ENCODE measurements at places on chromosomes 5 and 9.

DNA sequence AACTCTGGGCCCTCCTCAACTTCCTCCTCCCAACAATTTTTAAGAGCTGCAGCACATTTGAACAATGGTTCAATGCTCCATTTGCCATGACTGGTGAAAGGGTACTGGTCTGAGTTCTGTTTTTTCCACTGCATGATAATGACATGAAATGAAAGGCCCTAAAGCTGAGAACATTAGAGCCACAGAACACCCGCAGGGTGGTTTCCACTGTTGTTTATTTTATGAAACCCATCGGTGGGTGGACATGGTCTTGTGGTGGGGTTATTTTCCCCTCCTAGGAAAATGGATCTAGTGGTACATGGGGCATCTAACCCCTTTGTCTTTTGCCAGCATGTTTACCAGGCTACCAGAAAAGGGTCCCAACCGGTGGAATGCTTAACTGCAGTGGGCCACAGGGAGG, 71.8 kb downstream of the SMARCA2 start:
- DNase-seq: no peak

GRCh38 chr5:39231705-39232525, 12.6 kb upstream of the FYB1 start:
- DNase-seq: no peak

GRCh38 chr9:129550199-129550839, 70.6 kb downstream of the C9orf50 start:
- no peak for DNase-seq

DNA sequence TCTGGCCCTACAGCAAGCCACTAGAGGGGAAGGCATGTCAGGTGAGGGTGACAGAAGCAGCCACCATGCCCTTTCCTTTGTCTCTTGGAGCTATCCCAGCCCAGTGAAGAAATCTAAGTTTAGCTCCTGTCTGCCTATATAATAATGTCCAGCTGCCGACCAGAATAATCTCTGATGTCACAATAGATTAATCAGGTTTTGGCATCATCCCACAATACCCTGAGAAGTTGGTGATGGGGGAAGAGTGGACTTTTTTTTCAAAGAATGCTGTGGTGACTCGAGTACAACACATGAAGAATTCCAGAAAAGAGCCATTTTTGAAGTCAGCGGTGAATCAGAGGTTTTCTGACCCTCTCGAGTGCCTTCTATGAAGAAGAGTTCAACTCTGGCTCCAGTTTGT, 1.7 kb upstream of the TSLP start:
- no peak for DNase-seq

DNA sequence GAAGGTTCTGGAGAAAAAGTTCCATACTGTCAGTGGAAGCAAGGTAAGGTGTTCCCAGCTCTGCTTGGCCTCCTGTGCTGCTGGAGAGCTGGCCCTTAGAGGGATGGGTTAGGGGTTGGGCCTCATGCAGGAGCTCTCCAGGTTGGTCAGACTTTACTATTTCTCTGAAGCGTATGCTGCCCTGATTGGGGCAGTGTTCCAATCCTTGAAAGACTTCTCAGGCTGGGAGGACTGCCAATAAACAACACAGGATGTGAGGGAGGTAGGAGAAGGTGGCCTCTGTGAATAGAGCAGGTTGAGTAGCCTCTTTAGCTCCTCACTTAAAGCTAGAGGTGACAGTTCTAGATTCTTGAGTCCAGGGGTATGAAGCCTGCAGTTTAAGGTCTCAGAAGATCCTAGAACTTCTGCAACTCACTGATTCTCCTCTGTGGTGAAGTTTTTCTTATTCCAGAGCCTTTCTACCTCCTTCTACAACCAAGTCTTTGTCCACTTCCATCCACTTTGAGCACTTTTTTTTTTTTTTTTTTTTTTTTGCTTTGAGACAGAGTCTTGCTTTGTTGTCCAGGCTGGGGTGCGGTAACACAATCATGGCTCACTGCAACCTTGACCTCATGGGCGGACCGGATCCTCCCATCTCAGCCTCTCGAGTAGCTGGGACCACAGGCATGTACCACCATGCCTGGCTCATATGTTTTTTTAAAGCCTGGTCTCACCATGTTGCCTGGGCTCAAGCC, 3.0 kb downstream of the HNRNPAB start:
- no peak for DNase-seq

- peak; percentile 5 for DNase-seq
These were observed 1.5 kb downstream of the GAS1 start for GRCh38 chr9:86945728-86946200.

DNA sequence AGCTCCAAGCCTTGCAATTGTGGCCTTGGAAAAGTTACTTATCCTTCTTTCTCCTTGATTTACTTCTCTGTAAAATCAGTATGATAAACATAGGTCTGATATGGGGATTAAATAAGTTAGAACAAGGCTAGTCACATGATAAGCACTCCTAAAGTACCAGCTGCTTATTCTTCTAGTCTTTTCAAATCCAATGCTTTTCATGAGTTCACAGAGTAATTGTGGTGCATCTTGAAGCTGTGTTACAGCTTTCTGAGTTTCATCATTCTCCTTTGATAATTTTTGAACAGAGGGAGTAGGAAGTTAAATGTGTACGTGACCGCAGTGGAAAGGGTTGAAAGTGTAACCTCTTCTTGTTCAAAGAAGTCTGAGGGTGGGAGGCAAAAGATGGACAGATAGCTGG, 38.8 kb upstream of the CCDC112 start:
- DNase-seq: no peak

GRCh38 chr9:127216888-127217217, 47.7 kb upstream of the GARNL3 start:
- DNase-seq: no peak

DNA sequence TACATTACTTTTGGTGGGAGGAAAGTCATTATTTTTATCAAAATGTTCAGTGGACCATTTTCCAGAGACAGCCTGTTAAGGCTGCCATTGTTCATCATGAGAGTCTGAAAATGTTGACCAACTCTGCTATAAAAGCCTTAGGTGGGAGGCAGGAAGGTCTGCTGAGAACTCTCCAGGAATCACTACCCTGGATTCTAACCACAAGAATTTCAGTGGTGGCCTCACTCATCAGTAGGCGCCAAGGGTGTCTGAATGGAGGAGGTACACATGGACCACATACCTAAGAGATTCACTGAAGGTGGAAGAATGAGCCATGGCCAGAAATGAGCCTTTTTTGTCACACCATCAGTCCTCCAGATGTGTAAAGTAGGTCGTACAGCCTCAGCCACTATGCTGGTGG, 21.0 kb upstream of the TLX3 start:
- DNase-seq: no peak

- no peak for DNase-seq
These were observed 50.4 kb upstream of the PRR16 start for GRCh38 chr5:120413686-120414085.

DNA sequence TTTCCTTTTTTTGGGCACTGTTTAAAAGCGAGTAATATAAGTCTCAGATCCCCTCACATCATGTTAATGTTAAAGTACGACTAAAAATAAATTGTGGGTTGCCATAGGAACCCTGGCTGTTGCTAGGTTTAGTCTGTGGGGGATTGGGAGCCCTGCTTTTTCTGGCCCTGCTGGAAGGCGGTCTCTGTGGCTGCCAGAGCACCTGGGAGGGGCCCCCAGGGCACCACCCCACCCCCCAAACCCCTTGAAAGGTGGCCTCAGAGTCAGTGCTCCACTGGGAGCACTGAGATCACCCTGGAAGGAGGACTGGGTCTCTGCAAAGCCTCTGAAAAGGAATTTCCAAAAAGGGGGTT, 66.2 kb upstream of the NEURL1B start:
- DNase-seq: no peak

- DNase-seq: no peak
These were observed 933 bp downstream of the NEK6 start for GRCh38 chr9:124258607-124259157.

DNA sequence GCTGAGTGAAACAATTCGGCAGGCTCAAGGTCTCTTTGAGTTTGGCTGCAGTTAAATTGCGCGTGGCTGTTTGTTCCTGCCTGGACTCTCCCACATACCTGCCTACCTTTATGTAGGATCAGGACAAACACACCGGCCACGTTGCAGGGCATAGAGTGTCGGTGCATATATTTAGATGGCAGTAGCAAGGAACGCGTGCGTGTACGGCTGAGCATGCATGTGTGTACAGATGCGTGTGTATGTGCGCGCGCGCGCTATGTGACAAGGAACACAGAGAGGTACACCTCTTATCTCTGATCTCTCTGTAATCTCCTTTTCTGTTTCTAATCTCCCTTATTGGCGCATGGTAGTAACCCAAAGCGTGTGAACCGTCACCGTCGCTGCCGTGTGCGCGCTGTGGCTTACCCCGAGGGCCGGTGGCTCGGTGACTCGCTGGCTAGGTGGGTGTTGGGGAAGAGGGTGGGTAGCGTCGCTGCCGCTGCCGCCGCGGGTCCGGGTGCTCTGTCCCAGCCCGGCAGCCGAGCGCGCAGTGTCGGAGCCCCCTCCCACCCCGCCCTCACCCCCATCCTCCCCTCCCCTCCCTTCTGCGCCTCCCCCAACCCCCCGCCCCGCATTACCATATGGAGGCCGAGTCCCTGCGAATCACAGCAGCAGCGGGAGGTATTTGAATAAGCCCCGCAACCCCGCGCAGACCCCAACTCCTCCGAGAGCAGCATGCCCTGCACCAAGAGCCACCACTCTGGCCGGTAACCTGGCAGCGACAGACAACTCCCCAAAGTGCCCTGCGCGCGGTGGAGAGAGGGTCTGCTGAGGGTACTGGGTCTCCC, 204.8 kb downstream of the MEF2C start:
- DNase-seq: no peak

DNA sequence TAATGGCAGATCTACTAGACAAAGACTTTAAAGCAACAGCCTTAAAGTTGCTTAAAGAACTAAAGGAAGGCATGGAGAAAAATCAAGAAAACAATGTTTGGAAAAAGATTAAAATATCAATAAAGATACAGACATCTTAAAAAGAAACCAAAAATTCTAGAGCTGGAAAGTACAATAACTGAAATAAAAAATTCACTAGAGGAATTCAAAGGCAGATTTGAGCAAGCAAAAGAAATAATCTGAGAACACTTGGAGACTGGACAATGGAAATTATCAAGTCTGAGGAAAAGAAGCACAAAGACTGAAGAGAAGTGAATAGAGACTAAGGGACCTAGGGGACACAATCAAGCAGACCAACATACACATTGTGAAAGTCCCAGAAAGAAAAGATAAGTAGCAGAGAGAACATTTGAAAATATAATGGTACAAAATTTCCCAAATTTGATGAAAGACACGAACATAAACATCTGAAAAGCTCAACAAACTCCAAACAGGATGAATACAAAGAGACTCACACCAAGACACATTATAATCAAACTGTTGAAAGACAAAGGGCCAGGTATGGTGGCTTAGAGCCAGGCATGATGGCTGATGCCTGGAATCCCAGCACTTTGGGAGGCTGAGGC, 26.3 kb downstream of the SIL1 start:
- no peak for DNase-seq

DNA sequence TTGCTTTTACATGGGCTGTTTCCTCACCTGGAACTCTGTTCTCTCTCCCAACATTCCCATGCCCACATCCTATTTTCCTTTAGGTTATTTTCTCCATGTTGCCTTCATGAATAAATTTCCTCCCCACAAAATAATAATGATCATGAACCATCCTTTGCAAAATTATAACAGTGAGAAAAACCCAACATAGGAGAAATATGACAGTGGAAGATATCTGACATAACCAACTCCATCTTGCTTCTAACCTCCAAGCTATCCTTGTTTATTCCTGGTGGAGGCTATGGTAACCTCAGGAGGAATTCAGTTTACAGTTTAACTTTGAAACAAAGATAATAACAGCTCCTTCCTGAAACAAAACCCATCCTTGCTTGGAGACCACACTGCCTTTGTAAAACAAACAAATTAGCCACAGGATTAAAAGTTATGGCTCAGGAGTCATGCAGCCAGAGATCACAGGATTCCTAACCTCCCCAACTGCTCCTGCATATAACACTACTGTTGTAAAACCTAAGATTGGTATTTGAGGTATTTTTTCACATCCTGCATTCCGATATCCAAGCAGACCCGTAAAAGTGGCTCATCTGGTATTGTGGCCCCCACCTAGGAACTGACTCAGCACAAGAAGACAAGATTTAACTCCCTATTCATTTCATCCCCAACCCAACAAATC, 212.4 kb downstream of the TRIM32 start:
- DNase-seq: no peak
